Stimulated activated CD4-positive, alpha-beta T cell treated with anti-CD3 and anti-CD28 coated beads, Interleukin-4, amount 100 ng/mL, for 24 hours (primary cell): ENCODE measurements at places on chromosomes 2 and 18.

GRCh38 chr2:102155703-102156515 is 13.4 kb downstream of the IL1R1 start:
- DNase-seq = no peak

GRCh38 chr2:218786133-218786532 is 4.2 kb downstream of the CYP27A1 start:
- no peak for DNase-seq

GRCh38 chr2:111100765-111101162 is 19.9 kb upstream of the BCL2L11 start:
- DNase-seq = peak; percentile 23

DNA sequence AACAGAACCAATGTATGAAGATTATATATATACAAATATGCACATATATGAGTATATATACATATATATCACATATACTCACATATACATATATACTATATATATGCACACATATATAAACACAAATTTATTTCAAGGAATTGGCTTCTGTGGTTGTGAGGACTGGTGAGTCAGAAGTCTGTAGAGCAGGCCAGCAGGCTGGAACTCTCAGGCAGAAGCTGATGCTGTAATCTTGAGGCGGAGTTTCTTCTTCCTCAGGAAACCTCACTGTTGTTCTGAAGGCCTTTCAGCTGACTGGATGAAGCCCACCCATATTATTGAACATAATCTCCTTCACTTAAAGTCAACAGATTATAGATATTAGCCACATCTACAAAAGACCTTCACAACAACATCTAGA is 143.9 kb upstream of the CREB1 start:
- DNase-seq = no peak

GRCh38 chr2:241822264-241822623 is 13.3 kb downstream of the NEU4 start:
- peak; percentile 1 for DNase-seq

DNA sequence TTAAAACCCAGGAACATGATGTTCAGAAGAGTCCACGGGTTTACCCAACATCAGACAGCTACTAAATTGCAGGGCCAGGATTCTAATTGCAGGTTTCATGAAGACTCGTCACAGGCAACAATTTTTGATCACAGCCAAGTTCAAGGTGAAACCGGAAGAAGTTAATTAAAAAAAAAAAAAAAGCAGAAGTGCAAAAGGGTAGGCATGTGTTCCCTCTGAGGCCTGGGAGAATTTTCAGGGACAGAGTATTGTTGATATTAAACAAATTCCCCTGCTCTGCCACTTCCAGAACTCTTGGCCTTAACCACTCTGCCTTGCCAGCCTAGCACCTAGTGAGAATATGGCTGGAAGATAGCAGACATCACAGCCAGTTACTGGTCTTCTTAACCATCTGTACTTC is 99.4 kb upstream of the TRIB2 start:
- no peak for DNase-seq
